ENCODE measurements at places on chromosomes 16 and 17. TPM values are rescaled to one million over a fixed set of nuclear protein-coding genes. Genes with fewer than 3 reads are reported as not detected.

BRICD5 gene
- total RNA-seq, result 2.6 TPM

KRTAP2-1 gene
- not detected for total RNA-seq

ZG16 gene
- not detected for total RNA-seq

HOXB8 gene
- not detected for total RNA-seq

NUPR1 gene
- total RNA-seq, result 0.13 TPM

TEX19 gene
- not detected for total RNA-seq

GRCh38 chr17:18877104-18877645 lies 19.2 kb downstream of the PRPSAP2 start:
- no peaks in the 10 kb centered on the region for H3K27me3 ChIP-seq
- no peak for DNase-seq
- H3K36me3 ChIP-seq, result peaks cover 16% of the 10 kb centered on the region
- no peak overlapping the region for H3K27ac ChIP-seq
- H3K4me3 ChIP-seq, result no peak overlapping the region
- H3K4me1 ChIP-seq, result peaks cover 13% of the 10 kb centered on the region

GRCh38 chr17:1002771-1003555 lies 6.0 kb downstream of the TIMM22 start:
- no peak overlapping the region for H3K27ac ChIP-seq
- H3K27me3 ChIP-seq, result no peaks in the 10 kb centered on the region
- peak overlapping the region; percentile 62 for H3K4me3 ChIP-seq
- no peak for DNase-seq

GRCh38 chr17:5237541-5238016 lies 2.9 kb upstream of the SCIMP start:
- H3K36me3 ChIP-seq, result peaks cover 2% of the 10 kb centered on the region
- H3K27ac ChIP-seq, result peak overlapping the region; percentile 2
- peaks cover 9% of the 10 kb centered on the region for H3K4me1 ChIP-seq
- no peak overlapping the region for H3K4me3 ChIP-seq
- no peak for DNase-seq

DNA sequence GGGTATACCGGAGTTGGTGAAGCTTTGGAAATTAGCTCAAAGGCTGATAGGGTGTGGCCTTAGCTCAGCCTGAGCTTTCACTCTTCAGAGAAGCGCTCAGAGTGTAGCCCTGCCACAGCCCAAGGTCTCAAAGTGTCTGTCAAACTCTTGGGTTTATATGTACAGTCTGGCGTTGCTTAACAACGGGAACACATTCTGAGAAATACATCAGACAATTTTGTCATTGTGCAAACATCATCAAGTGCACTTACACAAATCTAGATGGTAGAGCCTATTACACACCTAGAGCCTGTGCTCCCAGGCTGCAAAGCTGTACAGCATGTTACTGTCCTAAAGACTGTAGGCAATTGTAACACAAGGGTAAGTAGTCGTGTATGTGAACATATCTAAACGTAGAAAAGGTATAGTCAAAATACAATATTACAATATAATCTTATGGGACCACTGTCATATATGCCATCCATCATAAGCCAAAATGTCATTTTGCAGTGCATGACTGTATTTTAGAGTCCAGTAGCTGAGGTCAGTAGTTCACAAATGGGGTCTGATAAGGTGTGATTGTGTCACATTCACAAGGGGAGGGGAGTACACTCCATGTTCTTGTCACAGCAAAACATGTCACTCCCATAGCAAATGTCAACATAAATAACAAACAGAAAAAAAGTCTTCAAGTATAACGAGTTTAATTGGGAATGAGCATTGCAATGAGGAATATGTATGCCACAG lies 20.6 kb downstream of the CHAD start:
- no peak for DNase-seq
- H3K36me3 ChIP-seq, result peaks cover 2% of the 10 kb centered on the region
- H3K27me3 ChIP-seq, result no peaks in the 10 kb centered on the region
- peaks cover 5% of the 10 kb centered on the region for H3K4me1 ChIP-seq
- H3K27ac ChIP-seq, result no peak overlapping the region

- peaks cover 4% of the 10 kb centered on the region for H3K4me1 ChIP-seq
- H3K4me3 ChIP-seq, result no peak overlapping the region
- peak overlapping the region; percentile 4 for H3K27ac ChIP-seq
- H3K36me3 ChIP-seq, result peaks cover 8% of the 10 kb centered on the region
These were observed 63.9 kb downstream of the NUP88 start for GRCh38 chr17:5355421-5356129.

DNA sequence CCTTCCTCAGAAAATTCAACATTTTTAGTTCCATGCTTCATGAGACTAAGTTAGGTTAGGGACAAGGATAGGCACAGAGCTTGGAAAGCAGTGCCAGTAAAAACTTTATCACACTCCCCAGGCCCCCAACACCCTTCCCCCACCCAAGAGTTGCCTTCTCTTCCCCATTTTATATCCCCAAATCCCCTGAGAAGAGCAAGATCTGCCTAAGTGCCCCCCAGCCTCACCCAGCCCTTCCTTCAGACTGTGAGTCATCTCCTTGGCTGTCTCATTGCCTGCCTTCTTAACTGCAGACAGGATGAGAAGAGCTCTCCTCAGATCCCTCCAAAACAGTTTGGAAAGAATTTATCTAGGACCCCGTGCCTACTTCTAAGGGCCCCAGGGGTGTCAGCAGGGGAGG lies 55.8 kb downstream of the NEUROD2 start:
- H3K36me3 ChIP-seq, result peaks cover 10% of the 10 kb centered on the region
- no peaks in the 10 kb centered on the region for H3K27me3 ChIP-seq
- no peaks in the 10 kb centered on the region for H3K4me1 ChIP-seq

DNA sequence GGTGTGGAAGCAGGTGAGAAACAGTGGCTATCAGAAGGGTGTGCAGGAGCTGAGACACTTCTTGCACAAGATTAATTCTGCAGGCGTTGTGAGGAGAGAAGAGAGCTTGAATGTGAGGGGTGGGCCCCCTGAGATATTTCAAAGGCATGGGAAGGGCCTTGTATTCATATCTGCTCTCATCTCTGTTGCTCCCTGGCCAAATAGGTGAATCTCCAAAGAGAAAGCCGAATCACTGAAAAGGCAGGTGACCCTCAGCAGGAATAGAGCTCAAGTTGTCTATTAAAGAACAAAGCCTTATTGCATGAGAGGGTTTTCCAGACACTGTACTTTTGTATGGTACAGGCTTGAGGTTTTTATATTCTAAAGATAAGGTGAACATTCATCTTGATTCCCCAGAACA lies 373.1 kb downstream of the TMEM114 start:
- DNase-seq, result no peak
- H3K4me3 ChIP-seq, result no peak overlapping the region
- no peak overlapping the region for H3K27ac ChIP-seq
- no peaks in the 10 kb centered on the region for H3K27me3 ChIP-seq
- no peaks in the 10 kb centered on the region for H3K36me3 ChIP-seq

DNA sequence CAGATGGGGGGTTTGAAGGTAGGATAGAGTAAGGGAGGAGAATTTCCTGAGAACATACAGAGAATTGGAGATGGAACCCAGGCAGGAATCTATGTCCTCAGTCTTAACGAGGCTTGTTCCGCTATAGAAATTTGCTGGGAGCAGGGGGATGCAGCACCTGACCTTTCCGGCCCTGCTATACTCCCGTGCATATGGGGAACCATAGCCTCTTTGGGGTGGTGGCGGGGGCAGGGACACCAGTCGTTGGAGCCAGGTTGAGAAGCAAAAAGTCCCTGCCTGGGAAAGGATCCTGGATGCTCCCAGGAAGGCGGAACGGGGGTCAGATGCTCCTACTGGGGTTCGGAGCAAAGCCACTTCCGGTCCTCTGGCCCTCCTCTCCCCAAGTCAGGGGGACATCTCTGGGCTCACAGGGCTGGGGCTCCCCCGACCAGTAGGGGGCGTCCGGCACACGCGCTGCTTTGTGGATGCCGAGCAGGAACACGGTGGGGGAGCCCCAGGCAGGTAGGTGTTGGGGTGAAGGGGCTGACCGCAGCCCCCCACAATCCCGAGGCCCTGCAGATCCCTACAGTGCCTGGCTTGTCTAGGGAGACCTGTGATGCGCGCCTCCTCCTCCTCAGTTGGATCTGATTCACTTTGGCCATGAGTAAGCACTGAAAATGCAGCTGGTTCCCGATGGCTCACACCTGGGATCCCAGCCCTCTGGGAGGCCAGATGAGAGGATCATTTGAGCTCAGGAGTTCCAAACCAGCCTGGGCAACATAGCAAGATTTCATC lies 15.5 kb upstream of the TFAP4 start:
- H3K27me3 ChIP-seq, result peaks cover 34% of the 10 kb centered on the region
- H3K4me1 ChIP-seq, result peaks cover 14% of the 10 kb centered on the region
- peak; percentile 68 for DNase-seq
- H3K36me3 ChIP-seq, result peaks cover 3% of the 10 kb centered on the region
- no peak overlapping the region for H3K4me3 ChIP-seq

- no peak overlapping the region for H3K4me3 ChIP-seq
- H3K36me3 ChIP-seq, result no peaks in the 10 kb centered on the region
- DNase-seq, result no peak
- H3K27ac ChIP-seq, result no peak overlapping the region
- no peaks in the 10 kb centered on the region for H3K4me1 ChIP-seq
- no peaks in the 10 kb centered on the region for H3K27me3 ChIP-seq
These were observed 46.7 kb upstream of the TBX2 start for GRCh38 chr17:61352781-61353491.

GRCh38 chr17:81471818-81472456 lies 40.7 kb downstream of the ACTG1 start:
- peaks cover 4% of the 10 kb centered on the region for H3K4me1 ChIP-seq
- H3K4me3 ChIP-seq, result no peak overlapping the region

DNA sequence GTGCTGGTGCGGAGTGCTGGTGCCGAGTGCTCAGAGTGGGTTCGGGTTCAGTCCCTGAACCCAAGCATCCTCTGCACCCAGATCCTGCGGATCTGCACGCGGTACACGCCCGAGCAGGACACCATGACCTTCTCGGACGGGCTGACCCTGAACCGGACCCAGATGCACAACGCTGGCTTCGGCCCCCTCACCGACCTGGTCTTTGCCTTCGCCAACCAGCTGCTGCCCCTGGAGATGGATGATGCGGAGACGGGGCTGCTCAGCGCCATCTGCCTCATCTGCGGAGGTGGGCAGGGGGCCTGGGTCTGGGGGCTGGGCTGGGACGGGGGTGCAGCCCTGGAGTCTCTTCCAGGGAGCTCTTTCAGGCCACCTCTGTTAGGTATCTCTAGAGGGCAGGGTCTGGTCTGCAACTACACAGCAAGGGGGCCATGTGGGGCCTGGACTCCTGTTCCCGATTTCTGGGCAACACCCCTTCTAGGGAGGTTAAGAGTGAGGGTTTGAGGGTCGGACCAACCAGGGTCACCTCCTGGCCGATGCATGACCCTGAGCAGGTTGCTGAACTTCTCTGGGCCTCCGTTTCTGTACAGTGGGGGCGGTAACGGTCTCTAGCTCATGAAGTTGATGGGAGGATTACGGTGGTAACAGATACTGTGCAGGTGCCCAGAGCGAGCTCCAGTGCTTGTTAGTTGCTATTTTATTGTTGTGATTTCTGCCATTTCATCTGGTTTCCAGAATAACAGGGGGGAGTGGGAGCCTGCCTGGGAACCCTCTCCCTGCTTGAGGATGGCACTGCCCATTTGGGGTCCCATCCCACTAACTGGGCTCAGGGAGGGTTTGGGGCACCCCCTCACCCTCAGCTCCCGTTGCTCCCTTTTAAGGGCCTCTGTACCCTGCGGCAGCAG lies 10.1 kb downstream of the GJD3 start:
- H3K4me1 ChIP-seq, result peaks cover 28% of the 10 kb centered on the region
- peak overlapping the region; percentile 34 for H3K27ac ChIP-seq
- H3K27me3 ChIP-seq, result no peaks in the 10 kb centered on the region
- H3K36me3 ChIP-seq, result peaks cover 3% of the 10 kb centered on the region
- DNase-seq, result no peak
- peak overlapping the region; percentile 28 for H3K4me3 ChIP-seq

- H3K27ac ChIP-seq, result peak overlapping the region; percentile 93
- no peak for DNase-seq
- no peaks in the 10 kb centered on the region for H3K27me3 ChIP-seq
- no peaks in the 10 kb centered on the region for H3K36me3 ChIP-seq
- H3K4me1 ChIP-seq, result peaks cover 24% of the 10 kb centered on the region
These were observed 515 bp downstream of the SUMO2 start for GRCh38 chr17:75182319-75182568.

DNA sequence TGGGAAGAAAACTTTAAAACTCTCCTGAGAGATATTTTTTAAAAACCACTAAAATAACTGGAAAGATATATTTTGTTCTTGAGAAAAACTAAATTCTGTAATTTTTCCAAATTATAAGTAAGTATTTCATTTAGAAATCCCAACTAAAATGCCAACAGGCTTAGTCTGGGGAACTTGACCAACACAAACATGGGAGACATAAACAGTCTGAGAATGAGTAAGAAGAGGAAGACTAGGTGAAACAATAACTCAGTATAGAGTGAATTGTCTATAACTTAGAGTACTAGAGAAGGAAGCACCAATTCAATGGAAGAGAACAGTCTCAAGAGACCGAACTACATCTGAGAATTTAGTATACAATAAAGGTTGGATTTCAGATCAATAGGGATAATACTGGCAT lies 2.9 kb downstream of the CMTM1 start:
- peaks cover 11% of the 10 kb centered on the region for H3K4me1 ChIP-seq
- H3K4me3 ChIP-seq, result no peak overlapping the region
- H3K27me3 ChIP-seq, result no peaks in the 10 kb centered on the region
- no peak for DNase-seq
- H3K27ac ChIP-seq, result no peak overlapping the region

GRCh38 chr17:80931421-80932265 lies 60.0 kb upstream of the CHMP6 start:
- peaks cover 11% of the 10 kb centered on the region for H3K36me3 ChIP-seq
- H3K27me3 ChIP-seq, result no peaks in the 10 kb centered on the region
- no peak for DNase-seq
- no peak overlapping the region for H3K27ac ChIP-seq
- H3K4me1 ChIP-seq, result peaks cover 10% of the 10 kb centered on the region

- DNase-seq, result no peak
- H3K4me3 ChIP-seq, result no peak overlapping the region
- peaks cover 2% of the 10 kb centered on the region for H3K4me1 ChIP-seq
- no peak overlapping the region for H3K27ac ChIP-seq
- peaks cover 23% of the 10 kb centered on the region for H3K27me3 ChIP-seq
- no peaks in the 10 kb centered on the region for H3K36me3 ChIP-seq
These were observed 14.6 kb upstream of the NDRG4 start for GRCh38 chr16:58485184-58485887.

- peaks cover 81% of the 10 kb centered on the region for H3K27me3 ChIP-seq
- no peaks in the 10 kb centered on the region for H3K36me3 ChIP-seq
- no peak overlapping the region for H3K4me3 ChIP-seq
- H3K27ac ChIP-seq, result no peak overlapping the region
These were observed 119.0 kb upstream of the LHX1 start for GRCh38 chr17:36818134-36818825.

GRCh38 chr17:63927464-63928171 lies 4.5 kb downstream of the CD79B start:
- H3K4me1 ChIP-seq, result peaks cover 18% of the 10 kb centered on the region
- no peak for DNase-seq
- no peak overlapping the region for H3K4me3 ChIP-seq
- no peaks in the 10 kb centered on the region for H3K36me3 ChIP-seq
- no peak overlapping the region for H3K27ac ChIP-seq

DNA sequence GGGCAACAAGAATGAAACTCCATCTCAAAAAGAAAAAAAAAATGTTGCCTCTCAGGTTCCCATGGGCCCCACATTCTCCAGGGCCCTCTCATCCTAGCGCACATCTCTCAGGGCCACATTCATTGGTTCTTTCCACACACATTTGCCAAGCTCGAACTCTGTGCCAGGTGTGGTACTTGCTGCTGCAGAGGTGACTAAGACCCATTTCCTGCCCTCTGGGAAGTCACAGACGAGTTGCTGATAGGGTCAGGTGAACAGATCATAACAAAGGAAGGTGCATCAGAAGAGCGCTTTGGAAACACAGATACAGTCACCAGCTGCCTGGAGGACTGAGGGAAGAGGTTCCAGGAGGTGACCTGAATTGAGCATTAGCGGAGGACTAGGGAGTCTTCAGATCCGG lies 1.0 kb downstream of the GSDMA start:
- peak overlapping the region; percentile 53 for H3K4me3 ChIP-seq
- DNase-seq, result no peak
- peak overlapping the region; percentile 62 for H3K27ac ChIP-seq
- peaks cover 24% of the 10 kb centered on the region for H3K4me1 ChIP-seq
- no peaks in the 10 kb centered on the region for H3K36me3 ChIP-seq
- peaks cover 9% of the 10 kb centered on the region for H3K27me3 ChIP-seq
